ENCODE measurements at places on chromosomes 1 and 21. TPM values are rescaled to one million over a fixed set of nuclear protein-coding genes. Genes with fewer than 3 reads are reported as not detected.

KCTD3 gene
- total RNA-seq, result 29.1 TPM

DNA sequence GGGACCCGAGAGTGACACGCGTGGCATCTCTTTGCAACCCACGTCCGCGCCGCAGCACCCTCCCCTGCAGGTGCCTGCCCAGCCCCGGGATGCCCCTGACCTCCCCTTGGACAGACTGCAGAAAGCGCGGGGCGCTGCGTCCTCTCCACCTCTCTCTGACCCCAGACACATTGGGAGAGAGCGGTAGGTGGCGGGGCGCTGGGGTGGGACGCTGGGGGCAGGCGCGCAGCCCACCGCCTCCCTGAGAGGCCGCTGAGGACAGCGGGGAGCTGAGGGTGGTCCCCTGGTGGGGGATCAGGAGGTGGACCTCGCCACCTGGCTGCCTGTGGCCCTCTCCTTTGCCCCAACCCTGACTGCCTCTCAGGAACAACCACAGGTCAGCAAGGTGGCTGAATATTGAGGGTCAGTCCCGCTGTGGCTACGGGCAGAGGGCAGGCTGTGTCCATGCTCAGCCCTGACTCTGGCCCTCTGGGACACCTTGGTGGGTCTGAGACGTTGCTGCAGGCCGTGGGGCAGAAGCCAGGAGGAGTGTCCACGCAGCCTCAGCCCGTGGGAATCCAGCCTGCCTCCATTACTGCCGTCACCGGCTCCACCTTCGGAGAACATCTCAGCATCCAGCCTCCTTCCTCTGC lies 761 bp upstream of the UBE2J2 start:
- no peak for DNase-seq

GRCh38 chr1:150067184-150068108 lies at the start of gene VPS45:
Gene VPS45 (plus strand): TSS chr1:150067776. CDS start chr1:150067858, 82 bp downstream.
- DNase-seq, result peak; percentile 78

DNA sequence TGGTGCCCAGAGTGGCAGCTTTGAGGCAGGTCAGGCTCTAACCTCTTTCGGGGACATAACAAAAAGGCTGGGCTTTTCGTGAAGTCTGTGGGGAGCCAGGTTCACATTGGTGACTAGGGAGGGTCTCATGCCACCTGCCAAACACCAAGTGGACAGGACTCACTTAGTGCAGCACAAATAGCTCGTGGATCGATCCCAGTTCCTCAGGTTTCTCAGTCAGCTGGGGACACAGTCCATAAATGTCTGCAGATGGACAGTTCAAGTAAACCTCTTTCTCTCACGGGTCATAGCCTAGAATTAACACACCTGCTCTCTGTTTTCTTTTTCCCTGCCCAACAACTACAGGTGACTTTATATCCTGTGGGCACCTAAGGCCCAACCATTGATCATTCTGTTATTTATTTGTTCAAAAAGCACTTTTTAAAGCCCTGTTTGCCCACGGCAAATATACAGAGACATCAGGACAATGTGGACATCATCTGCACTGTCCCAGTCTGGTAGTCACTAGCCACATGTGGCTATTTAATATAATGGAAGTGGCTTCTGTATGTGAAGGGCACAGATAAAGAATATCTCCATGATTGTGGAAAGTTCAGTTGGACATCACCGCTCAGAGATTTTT lies 53.5 kb downstream of the CAPN2 start:
- no peak for DNase-seq

DNA sequence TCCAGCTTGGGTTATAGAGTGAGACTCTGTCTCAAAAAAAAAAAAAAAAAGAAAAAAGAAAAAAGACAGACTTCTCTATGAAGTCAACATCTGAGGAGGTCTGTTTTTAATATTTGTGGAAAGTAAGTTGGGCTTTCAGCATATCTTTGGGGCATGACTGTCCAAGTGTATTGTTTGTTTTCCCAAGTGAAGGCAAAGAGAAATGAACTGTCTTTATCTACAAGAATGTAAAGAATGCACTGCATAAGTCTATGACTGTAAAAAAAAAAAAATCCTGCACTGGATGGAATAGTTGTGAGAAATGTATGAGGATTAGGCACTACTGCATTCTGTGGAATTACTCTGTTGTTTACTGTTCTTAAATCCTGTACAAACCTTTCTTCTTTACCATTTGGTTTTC lies 45.6 kb upstream of the TMEM61 start:
- peak; percentile 83 for DNase-seq
